ENCODE measurements at places on chromosomes 12 and 14. TPM values are rescaled to one million over a fixed set of nuclear protein-coding genes. Genes with fewer than 3 reads are reported as not detected.

The PIK3C2G gene
- total RNA-seq, result 0.34 TPM

The TRMT5 gene
- total RNA-seq, result 14.6 TPM

The AQP2 gene
- not detected for total RNA-seq

The TPPP2 gene
- not detected for total RNA-seq

The SERPINA9 gene
- not detected for total RNA-seq

The TSPAN19 gene
- total RNA-seq, result not detected

The KRT71 gene
- total RNA-seq, result not detected

The LRRC10 gene
- total RNA-seq, result not detected

The ZC2HC1C gene
- total RNA-seq, result 1.5 TPM

The OAS3 gene
- 143 TPM for total RNA-seq

The ZC3H14 gene
- 70.2 TPM for total RNA-seq

The UBE3B gene
- 31.3 TPM for total RNA-seq

The SLCO1B1 gene
- not detected for total RNA-seq

The ETV6 gene
- total RNA-seq, result 12.6 TPM

The PLEKHG3 gene
- total RNA-seq, result 84.7 TPM

The NOS1 gene
- 1.8 TPM for total RNA-seq

The PZP gene
- not detected for total RNA-seq

The CD27 gene
- total RNA-seq, result not detected

The LRRK2 gene
- 0.58 TPM for total RNA-seq

The SLCO1B3 gene
- not detected for total RNA-seq

The KCNC2 gene
- not detected for total RNA-seq

The ASB2 gene
- total RNA-seq, result not detected

The TM9SF1 gene
- 53.0 TPM for total RNA-seq

The FERMT2 gene
- total RNA-seq, result 17.1 TPM

The AHSA1 gene
- 212 TPM for total RNA-seq

The SERPINA12 gene
- not detected for total RNA-seq

The HPD gene
- not detected for total RNA-seq

The RHEBL1 gene
- 5.9 TPM for total RNA-seq

The METTL25 gene
- 4.1 TPM for total RNA-seq

The KRT85 gene
- total RNA-seq, result not detected

The SSPN gene
- 0.51 TPM for total RNA-seq

The PRMT5 gene
- 186 TPM for total RNA-seq

The PRIMA1 gene
- total RNA-seq, result not detected

The GPR68 gene
- 2.5 TPM for total RNA-seq

The ANAPC7 gene
- total RNA-seq, result 50.5 TPM

The POU6F1 gene
- total RNA-seq, result 1.1 TPM

The PIWIL1 gene
- 0.04 TPM for total RNA-seq

The HOXC5 gene
- 0.67 TPM for total RNA-seq

The SSTR1 gene
- not detected for total RNA-seq

The NANOG gene
- total RNA-seq, result not detected

The DNAJC22 gene
- not detected for total RNA-seq

The MANSC4 gene
- total RNA-seq, result 0.25 TPM

The KRT77 gene
- 0.03 TPM for total RNA-seq

The PDE3A gene
- total RNA-seq, result not detected

The NAB2 gene
- total RNA-seq, result 24.3 TPM

The ATF7IP gene
- 26.3 TPM for total RNA-seq

The EMC9 gene
- total RNA-seq, result 22.2 TPM

The RIPK3 gene
- total RNA-seq, result 7.9 TPM

The GLT1D1 gene
- total RNA-seq, result not detected

The TIMELESS gene
- 27.2 TPM for total RNA-seq

The CLEC4C gene
- total RNA-seq, result not detected

The ADAMTS20 gene
- not detected for total RNA-seq

The DEPDC4 gene
- total RNA-seq, result 2.5 TPM

Measured in foreskin keratinocyte (primary cell).